ENCODE measurements at places on chromosomes 5 and 9.

DNA sequence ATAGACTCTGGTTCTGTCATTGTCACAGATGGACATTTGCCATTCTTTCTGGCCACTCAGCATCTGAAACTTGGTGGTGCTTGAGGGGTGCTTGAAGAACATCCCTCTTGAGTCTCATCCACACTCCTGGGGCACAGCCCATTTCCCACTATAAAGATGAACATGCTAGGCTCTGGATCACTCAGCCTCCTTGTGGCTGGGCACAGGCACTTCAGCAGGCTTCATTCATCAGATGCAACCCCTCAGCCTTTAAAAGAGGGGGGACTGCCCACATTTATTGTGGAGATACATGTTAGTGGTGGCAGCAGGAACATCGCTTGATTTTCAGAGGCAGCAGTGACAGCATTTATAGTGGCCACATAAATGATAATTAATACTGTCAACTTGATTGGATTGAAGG, 124.7 kb upstream of the NIPBL start:
- no peak for DNase-seq

DNA sequence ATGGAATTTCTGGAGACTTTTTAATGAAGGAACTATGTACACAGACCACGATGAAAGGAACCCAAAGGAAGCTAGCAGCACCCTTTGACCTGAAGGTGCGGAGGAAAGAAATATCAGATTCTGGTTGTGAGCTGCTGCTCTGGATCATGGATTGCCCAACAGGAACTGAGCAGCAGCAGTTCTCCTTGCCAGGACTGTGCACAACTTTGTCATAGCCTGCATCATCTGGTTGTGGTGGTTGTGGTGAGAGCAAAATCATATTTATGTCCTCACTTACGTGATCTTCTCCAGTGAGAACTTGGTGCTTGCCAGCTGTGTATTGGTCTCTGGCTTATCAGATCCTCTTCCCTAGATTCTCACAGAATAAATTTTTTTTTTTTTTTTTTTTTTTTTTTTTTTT, 70.7 kb upstream of the LPAR1 start:
- no peak for DNase-seq

- no peak for DNase-seq
Observed at GRCh38 chr9:3497857-3498256, 27.9 kb downstream of the RFX3 start.

DNA sequence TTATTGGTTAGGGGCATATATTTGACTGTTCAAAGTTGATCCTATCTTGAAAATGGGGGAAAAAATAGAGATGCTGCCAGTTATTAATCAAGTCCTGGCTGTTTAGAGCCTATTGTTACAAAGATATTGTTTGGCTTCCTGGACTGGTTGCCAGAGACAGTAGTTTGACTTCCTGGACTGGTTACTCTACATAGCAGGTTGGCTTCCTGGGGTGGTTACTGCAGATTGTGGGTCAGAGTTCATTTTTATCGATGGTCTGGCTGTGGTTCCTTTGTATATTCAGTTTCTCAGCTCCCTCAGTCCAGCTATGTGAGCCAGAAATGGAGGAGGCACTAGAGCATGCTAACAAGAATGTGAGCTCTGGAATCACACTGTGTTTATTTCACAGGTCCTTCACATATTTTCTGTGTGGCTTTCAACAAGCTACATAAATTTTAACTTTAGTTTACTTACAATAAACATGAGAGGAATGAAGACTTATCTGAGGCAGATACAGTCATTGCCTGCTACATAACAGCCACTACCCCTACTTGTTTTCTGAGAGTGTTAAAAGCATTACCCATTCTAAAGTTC, 137.6 kb downstream of the TRPM3 start:
- no peak for DNase-seq

GRCh38 chr5:108728566-108729241, 19.0 kb upstream of the FER start:
- DNase-seq, result no peak

DNA sequence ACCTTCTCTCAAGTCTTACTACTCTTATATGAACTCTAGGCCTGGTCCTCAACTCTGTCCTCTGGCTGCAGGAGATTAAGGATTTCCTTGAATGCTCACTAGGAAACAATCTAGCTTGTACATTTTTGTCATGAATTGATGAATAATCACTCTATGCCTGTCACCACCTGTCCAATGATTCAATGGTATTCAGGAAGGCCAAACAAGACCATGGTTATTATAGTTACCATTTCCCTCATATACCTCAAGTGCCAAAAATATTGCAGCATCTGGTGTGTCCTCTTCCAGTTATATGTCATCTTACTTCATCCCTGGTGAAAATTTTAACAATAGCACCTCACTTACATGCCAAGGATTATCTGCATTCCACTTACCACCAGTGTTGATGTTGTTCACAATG, 179.0 kb upstream of the MOCS2 start:
- DNase-seq, result no peak
